NCI-H774 (cell line): ENCODE measurements at places on chromosomes 4 and X.

GRCh38 chr4:134885436-134885835 is 683.8 kb upstream of the PABPC4L start:
- no peak for DNase-seq

- peak; percentile 81 for DNase-seq
These were observed 18.5 kb upstream of the DRD5 start for GRCh38 chr4:9762823-9763475.

GRCh38 chr4:77074981-77075855 is 571 bp downstream of the CCNI start:
- DNase-seq: no peak

DNA sequence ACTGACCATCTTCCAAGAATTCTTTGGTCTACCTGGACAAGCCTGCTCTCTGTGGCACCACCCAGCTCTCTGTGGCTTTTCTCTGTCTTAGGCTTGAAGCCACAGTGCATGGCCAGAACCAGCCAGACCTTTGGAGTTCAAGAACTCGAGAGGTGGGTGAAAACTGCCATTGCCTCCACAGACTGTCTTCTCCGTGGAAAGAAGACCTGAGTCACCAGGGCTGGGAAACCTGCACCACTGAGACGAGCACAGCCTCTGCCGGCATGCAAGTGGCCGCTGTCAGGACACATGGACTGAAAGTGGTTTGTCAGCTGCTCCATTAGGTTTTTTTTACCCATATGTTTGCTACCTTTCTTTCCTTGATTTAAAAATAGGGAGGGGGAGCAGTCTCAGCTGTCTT is 74.5 kb downstream of the MGST2 start:
- DNase-seq: no peak

- no peak for DNase-seq
These were observed 143.2 kb upstream of the ETNPPL start for GRCh38 chr4:108906006-108906405.

DNA sequence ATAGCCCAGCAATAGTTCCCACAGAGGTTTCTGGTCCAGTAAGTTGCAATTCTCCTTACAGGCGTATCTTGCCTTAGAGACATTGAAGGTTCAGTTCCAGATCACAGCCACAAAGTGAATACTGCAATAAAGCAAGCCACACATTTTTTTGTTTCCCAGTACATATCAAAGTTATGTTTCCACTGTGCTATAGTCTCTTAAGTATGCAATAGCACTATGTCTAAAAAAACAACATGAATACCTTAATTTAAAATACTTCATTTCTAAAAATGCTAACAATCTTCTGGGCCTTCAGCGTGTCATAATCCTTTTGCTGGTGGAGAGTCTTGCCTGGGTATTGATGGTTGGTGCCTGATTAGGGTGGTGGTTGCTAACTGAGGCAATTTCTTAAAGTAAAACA is 659.1 kb downstream of the GRID2 start:
- DNase-seq: no peak

GRCh38 chr4:136796953-136797352 is 735.3 kb downstream of the PCDH18 start:
- no peak for DNase-seq

GRCh38 chr4:129515356-129515755 is 419.4 kb downstream of the C4orf33 start:
- DNase-seq: no peak

- no peak for DNase-seq
These were observed 612.5 kb downstream of the ACTRT1 start for GRCh38 chrX:127439676-127440075.

GRCh38 chr4:141635736-141636081 is 674 bp upstream of the IL15 start:
- no peak for DNase-seq

DNA sequence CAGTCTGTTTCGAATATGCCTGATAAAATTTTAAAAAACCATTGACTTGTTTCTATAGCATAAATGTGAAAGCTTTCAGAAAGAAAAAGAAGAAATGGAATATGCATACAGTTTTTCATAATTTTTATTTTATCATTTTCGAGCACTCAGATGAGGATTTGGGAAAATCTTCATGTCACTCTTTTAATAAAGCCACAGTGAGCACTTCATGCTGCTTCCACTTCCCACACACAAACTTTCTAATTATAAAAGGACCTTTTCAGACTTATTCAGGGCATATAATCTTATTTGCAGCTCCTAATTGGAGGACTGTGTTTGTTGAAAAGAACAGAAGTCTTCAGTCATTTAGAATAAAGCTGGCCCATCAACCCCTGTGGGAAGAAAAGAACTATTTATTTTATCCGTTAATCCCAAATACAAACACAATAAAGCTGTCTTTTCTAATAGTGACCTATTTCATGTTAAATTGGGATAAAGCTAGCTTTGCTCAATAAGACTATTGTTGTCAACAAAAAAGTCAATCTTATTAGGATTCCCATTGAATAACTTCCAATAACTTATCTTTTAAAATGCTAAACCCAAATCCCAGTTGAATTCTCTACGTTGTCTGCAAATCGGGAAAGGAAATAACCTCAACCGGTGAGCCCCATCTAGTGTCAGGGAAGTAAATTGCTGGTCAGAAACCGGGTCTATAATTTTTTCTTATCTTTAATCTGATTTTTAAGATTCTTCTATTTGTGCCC is 211.5 kb downstream of the PDGFRA start:
- DNase-seq: peak; percentile 16

- DNase-seq: no peak
These were observed 123.2 kb upstream of the BANK1 start for GRCh38 chr4:101667348-101667747.

GRCh38 chr4:184096561-184097240 is 121.0 kb downstream of the ENPP6 start:
- DNase-seq: no peak

GRCh38 chrX:152601848-152602616 is 35.7 kb upstream of the GABRQ start:
- DNase-seq: no peak

DNA sequence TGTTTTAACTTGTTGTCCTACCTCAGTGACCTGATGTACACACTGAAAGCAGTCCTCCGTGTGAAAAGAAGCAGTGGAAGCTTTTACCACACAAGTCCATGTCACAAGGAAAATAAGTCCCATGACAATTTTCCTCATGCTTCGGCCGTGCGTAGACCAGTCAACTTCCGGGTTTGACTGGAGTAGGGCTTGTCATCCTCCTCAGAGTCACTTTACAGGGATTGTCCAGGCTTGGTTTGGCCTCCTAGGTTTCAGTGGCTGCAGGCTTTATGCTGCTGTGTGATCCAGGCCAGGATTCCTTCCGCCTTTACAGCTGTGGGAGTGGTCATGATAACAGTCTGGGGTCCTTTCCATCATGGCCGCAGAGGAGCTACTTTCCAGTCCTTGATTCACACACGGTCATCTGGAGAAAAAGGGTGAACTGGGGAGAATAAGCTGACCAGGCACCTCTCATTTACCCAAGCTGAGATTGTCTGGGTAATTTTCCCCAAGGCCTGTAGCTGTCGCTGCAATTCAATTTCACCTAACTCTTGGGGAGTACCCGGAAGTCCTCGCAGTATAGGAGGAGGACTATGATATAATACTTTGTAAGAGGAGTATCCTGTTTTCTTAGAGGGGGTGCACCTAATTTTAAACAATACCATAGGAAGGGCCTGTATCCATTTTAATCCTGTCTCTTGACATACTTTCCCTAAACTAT is 206.1 kb upstream of the KLF8 start:
- no peak for DNase-seq

DNA sequence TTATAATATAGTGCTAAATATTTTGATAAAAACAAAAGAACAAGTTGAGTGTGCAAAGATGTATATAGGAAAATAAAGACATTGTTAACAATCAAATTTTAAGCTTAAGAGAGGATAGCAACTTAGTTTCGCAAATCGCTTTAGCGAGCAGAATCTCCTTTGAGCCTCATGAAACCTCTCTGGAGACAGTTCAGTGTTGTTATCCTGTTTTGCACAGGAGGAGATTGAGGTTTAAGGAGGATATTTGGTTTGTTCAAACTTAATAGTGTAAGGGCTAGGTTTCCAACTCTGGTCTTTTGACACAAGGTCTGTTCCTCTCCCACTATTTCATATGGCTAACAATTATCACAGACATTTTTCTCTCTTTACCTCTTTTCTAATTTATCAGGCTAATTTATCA is 1848.5 kb upstream of the TENM3 start:
- no peak for DNase-seq

DNA sequence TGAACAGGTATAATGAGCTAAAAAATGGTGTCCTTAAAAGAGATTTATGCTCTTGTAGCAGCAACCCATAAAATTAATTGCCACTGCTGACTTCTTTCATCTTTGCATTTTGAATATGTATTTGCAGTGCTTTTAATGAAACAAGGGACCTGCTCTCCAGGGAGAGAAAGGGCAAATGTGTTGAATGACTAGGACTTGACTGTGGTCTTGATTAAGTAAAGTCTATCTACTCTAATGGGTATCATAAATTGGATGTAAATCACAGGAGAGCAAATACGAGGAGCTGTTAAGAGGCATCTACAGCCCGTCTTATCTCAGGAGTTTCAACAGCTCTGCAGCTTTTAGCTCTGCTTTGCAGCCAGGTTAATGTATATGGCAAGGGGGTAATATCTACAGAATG is 216.4 kb downstream of the PALLD start:
- no peak for DNase-seq

DNA sequence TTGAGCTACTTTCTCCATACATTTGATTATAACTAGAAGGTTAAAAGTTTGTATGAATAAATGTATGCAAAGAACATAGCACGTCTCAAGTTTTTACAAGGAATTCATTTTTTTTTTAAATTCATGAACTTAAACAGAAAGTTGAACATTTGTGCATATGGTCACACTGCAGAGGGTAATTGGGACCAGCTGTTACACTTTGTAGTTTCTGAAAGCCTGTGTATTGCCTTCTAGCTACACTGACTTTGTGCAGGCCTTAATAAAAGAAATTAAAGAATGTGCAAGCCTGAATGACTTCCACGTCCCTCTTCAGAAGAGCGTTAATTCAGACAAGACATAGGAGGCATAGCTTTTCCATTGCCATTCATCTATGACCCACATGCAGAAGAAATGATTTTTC is 153.1 kb upstream of the PCDH18 start:
- DNase-seq: no peak

DNA sequence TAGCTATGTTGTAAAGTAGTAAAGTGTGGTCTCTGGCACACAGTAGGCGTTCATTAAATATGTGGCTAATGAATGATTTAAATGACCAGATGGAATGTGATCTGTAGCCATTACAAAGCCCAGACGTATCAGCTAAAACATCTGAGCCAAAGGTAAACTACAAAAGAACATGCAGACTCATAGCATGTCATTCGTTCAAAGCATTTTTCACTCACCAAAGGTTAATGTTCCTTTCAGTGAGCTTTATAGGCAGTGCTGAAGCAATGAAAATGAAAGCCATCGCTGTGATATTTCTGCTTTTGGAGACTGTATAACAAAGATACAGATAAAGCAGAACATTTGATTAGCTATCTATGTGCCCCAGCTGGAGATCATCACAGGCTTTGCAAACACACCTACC is 50.5 kb downstream of the F9 start:
- no peak for DNase-seq
